ENCODE measurements at places on chromosomes 6 and 20.

DNA sequence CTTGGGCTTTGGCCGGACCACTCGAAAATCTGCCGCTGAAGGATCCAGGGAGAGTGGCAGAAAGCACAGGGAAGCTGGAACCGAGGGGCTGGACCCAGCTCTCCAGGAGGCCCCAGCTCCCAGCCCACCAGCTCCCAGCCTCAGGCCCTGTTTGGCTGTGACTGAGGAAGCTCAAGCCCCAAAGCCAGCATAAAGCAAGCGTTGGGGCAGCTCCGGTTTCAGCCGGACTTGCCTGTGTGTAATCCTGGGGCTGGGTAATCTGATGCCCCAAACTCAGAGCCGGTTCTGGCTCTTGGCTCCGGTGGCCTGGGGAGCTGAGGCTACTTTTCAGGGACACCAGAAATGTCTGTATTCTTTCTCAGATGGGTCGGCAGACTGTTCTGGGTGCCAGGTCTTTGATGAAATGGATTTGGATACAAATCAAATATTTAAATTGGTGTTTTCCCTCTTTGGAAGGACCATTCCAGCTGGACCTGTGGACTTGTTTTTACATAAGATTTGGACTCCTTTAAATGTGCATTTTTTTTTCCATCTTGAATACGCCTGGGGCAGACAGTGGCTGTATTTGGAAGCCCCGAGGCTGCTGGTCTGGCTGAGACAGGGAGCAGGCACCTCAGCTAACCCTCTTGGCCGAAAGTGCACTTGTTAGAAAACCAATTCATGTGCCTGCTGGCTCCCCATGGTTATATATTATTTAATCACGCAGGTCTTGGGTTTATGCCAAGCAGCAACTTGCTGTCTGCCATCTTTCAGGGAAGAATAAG, 29.7 kb downstream of the RPP40 start:
- no peak for DNase-seq

- no peak for DNase-seq
Observed at GRCh38 chr20:62409931-62410745, 3.1 kb upstream of the CABLES2 start.

- DNase-seq = no peak
Observed at GRCh38 chr6:16486661-16487060, 248.3 kb downstream of the GMPR start.

DNA sequence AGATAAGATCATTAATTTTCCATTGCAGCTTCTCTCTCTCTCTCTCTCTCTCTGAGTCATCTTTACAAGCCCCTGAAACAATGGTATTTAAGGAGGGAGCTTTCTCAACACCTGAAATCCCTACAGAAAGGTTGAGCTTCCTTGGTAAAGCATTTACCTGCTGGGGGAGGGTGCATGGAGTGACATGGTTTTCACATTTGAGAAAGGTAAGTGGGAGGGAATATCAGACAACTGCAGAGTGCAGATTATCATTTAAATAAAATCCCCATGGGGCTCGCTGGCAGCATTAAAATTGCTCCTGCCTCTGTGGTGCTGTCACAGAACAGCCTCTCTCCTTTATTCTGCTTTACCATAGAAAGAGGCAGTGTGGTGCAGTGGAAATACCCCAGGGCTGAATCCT, 10.3 kb upstream of the PDYN start:
- no peak for DNase-seq

DNA sequence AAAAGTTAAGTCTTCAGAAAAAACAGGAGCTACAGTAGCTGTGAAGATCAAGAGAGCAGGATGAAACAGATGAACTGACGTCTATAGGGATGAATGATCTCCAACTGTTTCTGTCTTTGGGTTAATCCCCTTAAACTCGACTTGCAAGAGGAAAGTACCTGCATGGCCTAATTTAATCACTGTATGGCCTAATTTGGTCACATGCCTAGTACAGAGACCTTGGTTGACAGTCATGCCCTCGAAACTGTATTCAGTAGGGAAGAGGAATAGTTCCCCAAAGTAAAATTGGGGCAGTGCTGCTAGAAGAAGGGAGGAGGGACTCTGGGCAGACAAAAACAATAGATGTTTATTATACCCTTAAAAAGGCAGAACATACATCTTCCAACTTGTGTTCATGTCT, 10.0 kb upstream of the SMAP1 start:
- no peak for DNase-seq

DNA sequence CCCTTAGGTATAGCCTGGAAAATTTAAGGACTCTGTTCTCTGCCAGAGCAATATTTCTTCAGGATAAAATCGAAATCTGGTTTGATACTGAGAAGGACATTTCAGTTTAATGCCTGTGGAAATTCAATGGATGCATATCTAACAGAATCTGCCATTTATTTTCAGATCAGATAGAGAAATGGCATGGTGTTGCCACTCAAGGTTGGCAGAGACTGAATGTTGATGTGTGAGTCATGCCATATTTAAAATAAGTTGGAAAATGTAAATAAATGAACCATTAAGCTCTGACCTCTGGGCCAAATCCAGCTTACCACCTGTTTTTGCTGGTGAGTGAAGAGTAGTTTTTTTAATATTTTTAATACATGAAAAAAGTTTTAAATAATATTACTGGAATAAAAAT, 594.6 kb downstream of the DOK5 start:
- no peak for DNase-seq

DNA sequence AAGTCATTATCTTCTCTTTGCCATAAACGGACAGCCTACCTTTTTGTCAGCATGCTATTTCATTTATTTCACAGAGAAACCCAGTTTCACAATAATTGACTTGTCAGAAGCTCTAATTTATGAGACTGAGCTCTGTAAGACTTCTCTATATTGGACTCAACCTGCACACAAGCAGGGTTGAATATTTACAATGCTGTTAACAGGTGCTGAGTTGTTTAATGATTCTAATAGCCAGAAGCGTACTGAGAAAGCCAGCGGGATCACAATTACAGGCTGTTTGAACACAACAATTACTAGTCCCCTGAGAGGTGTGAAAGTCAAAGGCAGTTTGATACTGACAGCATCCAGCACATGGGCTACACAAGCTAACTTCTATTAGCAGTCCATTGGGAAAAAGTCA, 128.2 kb upstream of the SIM1 start:
- DNase-seq = no peak

- no peak for DNase-seq
Observed at GRCh38 chr6:53962646-53963045, 148.6 kb upstream of the MLIP start.

GRCh38 chr6:154156135-154156896, 117.3 kb downstream of the OPRM1 start:
- peak; percentile 8 for DNase-seq

- peak; percentile 46 for DNase-seq
Observed at GRCh38 chr6:167047554-167047953, 48.4 kb downstream of the CEP43 start.

DNA sequence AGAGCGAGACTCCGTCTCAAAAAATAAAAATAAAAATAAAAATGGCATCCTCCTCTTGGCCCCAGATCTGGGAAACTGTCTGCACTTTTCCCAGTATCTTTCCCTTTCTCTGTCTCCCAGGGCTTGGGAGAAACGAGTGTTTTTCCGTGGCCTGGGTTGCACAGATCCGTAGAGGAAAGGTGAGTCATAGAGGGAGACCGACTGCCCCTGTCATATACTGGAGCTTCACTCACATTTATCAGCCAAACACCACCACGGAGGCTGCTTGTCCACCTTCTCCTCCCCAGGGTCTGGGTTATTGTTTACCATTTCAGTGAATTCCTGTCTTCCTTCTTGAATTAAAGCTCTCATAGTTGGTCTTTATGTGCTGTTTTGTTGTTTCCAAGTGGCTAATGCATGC, 31.9 kb upstream of the EIF2S2 start:
- no peak for DNase-seq

- DNase-seq = no peak
Observed at GRCh38 chr6:92647630-92648029, 771.7 kb downstream of the EPHA7 start.

DNA sequence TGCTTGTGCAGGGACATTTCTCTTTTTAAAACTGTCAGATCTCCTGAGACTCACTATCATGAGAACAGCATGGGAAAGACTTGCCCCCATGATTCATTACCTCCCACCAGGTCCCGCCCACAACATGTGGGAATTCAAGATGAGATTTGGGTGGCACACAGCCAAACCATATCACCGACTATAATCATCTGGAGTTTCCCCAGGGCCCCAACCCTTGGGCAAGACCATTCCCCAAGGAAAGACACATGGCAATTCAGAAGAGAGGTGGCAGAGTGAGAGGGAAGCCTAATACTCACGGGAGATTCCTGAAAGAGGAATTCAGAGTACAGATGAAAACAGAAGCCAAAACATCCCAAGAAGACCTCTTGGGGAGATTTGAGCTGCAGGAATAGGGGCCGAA, 291.0 kb upstream of the PLCB4 start:
- no peak for DNase-seq

DNA sequence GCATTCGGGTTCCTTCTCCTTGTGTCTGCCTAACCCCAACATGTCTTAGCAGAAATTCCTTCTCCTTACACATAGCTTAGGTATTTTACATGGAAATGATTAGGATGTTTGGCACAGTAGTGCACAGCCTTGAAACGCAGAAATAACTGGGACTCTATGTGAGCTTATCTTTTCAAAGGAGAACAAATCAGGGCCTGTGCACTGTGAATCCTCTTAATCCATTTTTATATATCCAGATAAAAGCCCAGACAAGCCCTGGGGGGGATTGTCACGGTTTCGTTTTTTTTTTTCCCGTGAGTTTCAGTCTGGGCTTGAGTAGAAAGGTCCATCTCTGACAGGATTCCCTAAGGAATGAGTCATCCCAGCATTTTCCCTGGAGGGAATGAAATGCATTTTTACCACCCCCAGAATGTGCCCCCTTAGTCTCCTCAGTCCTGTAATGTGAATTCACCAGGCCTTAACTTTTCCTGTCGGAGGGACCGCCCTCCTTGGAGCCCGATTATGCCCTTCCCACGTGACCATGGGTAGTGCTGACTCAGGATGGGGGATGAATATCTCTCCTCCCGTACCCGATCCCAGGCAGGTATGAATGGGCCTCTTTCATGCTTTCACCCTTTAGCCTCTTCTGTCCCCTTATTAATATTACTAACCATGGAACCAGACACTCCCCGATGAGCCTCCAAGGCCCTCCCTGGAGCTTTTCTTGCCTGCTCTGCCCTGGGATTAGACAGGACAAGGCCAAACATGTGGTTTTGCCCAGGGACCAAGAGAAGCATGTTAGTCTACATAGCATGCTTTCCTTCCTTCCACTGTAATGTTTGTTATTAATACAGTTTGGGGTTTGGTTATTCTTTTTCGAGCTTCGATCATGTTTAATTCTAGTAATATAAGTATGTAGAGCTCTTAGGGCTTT, 23.9 kb upstream of the NAA20 start:
- DNase-seq = no peak

- DNase-seq = no peak
Observed at GRCh38 chr6:157800420-157801237, 22.4 kb upstream of the SNX9 start.

- DNase-seq = no peak
Observed at GRCh38 chr20:56628015-56628872, 862 bp upstream of the TFAP2C start.

GRCh38 chr6:112806163-112806865, 459.2 kb downstream of the RFPL4B start:
- DNase-seq = no peak

DNA sequence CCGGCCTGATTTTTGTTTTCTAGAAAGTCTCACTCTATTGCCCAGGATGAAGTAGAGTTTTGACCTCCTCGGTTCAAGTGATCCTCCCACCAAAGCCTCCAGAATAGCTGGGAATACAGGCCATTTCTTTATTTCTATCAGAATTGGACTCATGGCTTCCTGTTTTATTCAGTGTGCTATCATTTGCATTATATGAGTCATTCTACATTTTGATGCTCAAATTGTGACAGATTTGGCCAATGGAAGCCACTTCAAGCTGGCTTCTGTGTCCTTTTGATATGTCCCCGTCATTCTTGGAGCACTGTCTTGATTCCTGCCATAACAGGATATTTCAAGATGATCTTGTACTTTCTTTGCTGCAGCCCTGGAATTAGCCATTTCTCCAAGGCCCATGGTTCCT, 75.1 kb downstream of the CNBD2 start:
- no peak for DNase-seq

DNA sequence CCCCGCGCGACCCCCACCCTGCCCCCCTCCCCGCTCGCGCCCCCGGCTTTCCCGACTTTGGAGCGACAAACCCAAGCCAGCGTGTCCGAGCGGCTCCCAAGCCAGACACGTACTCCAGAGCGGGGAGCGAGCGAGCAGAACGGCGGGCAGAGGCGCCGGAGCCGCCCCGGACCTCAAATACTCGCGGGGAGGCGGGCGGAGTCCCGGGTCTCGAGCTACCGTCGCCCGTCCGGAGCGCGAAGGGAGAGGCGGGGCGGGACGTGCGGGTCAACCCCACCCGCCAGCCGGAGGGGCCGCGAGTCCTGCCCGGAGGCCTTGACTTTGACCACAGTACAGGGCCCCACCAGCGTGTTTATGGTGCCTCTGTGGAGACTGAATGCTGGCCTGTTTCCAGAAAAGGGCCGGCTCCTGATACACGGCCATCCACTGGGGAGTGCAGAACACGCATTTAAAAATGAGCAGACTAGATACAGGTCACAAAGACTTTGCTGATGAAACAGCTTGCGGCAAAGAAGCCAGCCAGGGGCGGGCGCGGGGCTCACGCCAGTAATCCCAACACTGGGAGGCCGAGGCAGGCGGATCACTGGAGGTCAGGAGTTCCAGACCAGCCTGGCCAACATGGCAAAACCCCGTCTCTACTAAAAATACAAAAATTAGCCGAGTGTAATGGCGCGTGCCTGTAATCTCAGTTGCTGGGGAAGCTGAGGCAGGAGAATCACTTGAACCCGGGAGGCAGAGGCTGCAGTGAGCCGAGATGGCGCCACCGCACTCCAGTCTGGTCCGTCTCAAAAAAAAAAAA, at the start of gene SERPINB6:
TSS of gene SERPINB6 (minus strand) at position 148 of the 799 bp plus-strand sequence. CDS start 12,235 bp downstream, outside the sequence.
- peak; percentile 11 for DNase-seq

DNA sequence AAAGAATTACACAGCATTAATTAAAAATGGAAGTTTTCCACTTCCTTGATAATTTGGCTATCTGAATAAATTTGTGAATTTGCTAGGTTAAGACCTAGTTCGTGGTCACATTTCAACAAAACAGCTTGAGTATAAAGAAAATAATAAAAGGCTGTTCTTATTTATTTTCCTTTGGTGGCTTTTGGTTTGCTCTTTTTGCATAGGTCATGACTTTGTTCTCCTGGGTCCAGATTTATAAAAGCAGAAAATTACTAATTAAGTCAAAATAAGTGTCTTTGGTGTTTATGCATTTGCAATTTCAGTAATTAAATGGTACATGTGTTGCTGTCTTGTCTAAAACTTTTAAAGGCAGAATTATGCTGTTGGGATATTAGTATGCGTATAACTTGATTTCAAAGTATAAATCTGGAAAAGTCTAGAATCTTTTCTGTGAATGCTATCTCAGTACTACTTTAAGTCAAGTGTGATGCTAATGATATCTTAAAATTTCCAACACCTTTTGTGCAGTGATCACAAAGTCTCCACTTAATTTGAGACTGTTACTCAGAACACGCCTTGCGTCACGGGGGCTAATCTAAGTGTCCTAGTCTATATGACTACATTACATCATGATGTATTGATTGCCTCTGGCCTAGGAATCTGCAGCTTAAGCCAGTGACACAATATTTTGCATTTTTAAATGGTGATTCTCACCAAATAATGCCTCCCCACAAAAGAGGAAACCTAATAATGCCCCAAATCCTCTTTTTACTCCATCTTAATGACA, 41.0 kb downstream of the GNAS start:
- DNase-seq = no peak

All from T-helper 22 cell (primary cell).